ENCODE measurements at places on chromosomes 3 and 15.

GRCh38 chr15:63572749-63573464, 24.3 kb upstream of the FBXL22 start:
- DNase-seq = no peak

- peak; percentile 4 for DNase-seq
These were observed 199.6 kb downstream of the SHOX2 start for GRCh38 chr3:157906627-157907026.

DNA sequence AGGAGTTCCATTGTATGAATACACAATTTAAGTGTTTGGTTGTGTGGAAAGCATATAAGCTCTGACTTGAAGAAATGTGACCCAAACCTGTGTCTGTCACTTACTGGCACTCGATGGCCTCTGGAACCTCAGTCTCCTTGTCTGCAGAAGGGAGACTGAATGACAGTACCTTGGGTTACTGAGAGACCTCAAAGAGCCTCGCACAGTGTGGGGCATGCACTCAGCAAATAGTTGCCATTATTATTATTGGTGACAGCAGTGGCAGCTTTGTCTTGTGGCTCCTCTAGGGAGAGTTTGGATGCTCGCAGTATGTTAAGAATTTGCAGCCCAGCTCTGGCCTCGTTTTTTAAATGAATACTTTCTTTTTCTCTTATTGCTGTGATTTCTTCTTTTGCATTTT, 43.4 kb downstream of the EEFSEC start:
- no peak for DNase-seq

- DNase-seq = no peak
These were observed 9.6 kb upstream of the HDC start for GRCh38 chr15:50275091-50275490.

DNA sequence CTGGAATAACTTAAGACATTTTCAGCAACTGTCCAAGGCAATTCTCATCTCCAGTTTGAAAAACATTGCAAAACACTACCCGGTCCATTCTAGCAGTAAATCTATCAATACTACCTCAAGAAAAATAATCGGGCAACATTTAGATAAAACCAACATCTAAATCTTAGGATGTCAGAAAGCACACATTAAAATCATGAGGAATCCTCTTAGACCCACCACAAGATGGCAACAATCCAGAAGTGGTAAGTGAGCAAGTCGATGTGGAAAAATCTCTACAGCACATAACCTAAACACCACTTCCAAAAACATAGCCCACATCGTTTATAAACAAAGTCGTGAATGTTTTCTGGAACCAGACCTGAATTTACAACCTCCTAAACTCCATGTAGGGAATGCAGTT, 5.7 kb downstream of the PLCH1 start:
- no peak for DNase-seq

- DNase-seq = no peak
These were observed 142.2 kb upstream of the MRPS22 start for GRCh38 chr3:139201446-139202225.

DNA sequence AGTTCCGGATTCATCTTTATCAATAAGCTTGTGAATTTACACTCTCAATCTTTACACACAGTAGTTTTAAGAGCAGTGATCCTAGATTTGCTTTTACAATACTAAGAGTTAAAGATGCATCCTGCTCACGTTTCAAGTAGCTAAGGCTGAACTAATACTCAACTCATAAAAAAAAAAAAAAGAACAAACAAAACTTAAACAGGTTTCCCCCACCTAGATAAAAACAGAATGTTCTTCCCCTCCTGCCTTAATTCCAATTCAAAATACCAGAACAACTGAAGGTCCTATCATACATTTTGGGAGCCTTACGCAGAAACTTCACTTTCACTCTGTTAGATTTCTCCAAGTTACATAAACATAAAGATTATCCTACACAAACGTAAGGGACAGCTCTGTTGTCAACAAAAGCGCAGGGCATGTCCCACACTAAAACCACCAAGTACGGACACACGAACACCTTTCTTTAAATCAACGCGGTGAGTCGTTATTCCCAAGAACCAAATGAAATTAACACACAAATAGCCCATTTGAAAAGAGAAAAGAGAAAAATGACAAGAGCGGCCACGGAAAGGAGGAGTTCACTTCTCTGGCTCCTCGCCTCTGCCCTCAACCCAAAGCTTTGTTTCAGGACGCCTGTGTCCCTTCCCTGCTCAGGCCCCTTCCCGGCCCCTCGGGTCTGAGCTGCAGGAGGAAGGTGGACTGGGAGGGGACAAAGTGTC, 941 bp downstream of the CBLB start:
- peak; percentile 33 for DNase-seq

DNA sequence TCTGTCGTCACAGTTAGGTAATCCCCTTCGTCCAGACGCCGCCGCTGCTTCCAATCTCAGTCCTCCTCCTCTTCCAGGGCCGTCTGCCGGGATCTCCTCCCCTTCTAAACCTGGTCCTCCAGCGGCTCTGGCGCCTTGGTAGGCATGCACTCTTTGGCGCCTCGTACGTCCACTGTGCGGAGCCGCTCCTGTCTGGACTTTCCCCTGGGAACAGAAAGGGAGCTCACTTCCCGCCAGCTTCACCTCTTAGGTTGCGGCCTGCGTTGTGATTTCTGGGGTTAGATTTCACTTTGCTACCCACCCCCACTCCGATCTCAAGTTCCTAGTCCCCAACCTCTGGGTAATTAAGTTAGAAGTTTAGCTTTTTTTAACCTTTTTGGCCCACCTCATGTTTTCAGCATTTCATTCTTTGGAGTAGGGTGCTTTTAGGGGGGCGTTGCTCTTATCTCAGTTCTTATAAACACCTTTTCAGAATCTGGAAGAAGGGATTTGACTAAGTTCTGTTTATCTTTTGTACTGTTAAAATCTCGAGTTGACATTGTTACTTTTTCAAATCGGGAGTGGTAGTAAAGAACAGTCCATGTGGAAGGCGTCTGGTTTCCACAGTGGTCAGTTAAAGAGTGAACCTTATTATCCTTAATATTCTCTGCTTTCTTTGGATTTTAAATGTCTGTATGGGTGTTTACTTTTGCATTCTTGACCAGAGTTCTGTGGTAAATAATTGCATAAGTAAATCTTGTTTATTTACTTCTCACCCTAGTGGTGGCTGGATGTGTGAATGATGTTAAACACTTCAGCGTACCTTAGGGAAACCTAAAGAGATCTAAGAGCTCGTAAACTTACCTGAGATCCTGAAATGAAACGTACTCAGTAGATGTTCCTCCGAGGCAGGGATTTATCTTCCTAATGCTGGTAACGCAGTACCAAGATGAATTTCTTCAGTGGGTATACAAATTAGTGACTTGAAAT, 611 bp downstream of the CTDSPL2 start:
- DNase-seq = peak; percentile 72

DNA sequence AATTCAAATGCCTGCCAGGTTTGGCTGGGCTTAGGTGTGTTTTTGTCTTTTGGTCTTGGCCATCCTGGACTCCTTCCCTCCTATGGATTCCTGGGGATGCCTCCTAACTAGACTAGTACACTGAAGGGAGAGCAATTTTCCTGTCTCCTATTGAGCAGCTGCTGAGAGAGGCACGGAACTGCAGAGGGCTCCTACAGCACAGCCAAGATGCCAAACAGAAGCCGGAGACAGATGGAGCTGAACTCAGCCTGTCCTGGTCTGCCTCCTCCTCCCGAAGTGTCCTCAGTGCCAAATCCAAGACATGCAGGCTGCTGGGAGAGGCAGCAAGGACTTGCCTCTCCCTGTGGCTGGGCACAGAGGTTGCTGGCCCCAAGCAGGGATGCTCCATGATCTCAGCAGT, 256.6 kb upstream of the PROK2 start:
- peak; percentile 44 for DNase-seq

DNA sequence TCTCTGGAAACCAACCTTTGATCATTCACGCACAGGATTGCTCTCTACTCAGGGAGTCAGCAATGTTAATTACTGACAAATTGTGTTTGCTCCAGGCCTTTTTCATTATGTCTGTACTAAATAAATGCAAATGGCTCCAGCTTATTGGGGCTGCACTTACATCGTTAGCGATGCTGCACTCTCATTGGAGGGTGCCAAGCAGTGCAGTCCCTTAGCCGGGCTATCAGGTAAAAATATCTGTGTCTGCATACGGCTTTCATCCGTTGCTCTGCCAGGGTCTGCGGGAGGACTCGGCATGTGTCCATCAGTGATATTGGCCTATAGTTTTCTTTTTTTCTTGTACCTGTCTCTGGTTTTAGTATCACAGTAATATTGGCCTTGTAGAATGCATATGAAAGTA, 471.5 kb upstream of the CADM2 start:
- DNase-seq = no peak

DNA sequence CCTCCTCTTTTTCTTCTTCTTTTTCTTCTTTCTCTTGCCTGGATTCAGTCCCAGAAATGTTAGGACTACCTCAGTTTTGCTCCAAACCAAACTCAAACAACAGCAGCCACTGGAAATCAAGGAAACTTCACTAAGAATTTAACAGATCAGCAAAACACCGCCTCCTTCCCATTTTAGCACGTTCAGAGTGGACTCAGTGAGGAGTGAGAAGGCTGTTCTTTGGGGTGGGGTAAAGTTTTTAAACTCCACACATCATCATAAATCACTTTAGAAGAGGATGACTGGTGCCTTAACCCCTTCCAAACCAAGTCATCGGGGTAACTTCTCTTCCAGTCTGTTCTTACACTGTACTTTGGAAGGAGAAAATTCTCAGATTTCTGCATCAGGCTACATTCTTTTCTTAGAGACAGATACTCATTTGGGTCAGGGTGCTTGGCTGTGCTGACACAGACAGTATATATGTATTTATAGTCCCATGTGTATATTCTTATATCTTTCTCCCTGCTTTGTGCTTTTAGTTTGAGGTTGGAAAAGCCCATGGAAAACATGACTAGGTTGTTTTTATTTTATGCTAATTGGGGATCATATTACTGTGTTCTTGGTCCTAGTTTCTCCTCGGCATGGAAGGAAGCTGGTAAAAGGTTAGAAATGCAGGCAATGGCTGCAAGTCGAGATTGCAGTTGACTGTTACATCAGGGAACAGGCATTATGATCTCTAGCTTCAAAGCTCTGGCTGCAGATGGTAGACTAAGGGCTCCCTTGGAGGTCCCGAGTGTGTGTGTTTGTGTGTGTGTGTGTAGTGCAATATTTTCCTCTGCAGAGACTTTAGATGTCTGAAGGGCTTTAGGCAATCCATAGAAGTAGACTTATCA, at the start of gene CCDC80:
Gene CCDC80 (minus strand): TSS at position 214 of the 872 bp plus-strand sequence. CDS start 1,238 bp downstream, outside the sequence.
- DNase-seq = peak; percentile 95

DNA sequence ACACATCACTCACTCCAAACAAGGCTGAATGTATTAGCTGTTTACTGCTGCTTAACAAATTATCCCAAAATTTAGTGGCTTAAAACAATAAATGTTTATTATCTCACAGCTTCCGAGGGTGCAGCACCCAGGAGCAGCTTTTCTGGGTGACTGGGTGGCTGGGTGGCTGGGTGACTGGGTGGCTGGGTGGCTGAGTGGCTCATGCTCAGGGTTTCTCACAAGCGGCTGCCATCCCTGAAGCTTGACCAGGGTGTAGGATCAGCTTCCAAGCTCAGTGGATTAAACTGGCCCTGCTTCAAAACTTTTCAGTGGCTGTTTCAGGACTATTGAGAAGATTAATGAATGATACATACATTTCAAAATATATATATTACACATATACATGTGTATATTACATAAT, 2.3 kb upstream of the CYP11A1 start:
- DNase-seq = no peak

- peak; percentile 0 for DNase-seq
These were observed 254.5 kb upstream of the SOX2 start for GRCh38 chr3:181457190-181457589.

- no peak for DNase-seq
These were observed 300.8 kb downstream of the ZBTB20 start for GRCh38 chr3:114846252-114846651.

DNA sequence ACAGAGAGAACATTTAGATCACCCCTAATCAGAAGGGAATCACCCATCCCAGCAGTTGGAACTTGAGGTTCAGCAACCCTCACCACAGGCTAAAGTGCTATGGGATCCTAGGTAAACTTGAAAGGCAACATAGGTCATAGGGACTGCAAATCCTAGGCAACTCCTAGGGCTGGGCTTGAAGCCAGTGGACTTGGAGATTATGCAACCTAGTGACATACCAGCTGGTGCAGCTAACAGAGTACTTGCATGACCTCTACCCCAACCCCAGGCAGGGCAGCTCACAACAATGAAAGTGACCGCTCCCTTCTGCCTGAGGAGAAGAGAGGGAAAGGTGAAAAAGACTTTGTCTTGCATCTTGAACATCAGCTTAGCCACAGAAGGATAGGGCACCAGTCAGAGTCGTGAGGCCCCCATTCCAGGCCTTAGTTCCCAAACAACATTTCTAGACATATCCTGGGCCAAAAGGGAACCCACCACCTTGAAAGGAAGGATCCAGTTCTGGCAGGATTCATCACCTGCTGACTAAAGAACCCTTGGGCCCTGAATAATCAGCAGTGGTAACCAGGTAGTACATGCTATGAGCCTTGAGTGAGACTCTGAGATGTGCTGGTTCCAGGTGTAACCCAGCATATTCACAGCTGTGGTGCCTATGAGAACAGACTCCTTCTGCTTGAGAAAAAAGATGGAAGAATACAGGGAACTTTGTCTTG, 37.6 kb upstream of the FBN1 start:
- peak; percentile 95 for DNase-seq

DNA sequence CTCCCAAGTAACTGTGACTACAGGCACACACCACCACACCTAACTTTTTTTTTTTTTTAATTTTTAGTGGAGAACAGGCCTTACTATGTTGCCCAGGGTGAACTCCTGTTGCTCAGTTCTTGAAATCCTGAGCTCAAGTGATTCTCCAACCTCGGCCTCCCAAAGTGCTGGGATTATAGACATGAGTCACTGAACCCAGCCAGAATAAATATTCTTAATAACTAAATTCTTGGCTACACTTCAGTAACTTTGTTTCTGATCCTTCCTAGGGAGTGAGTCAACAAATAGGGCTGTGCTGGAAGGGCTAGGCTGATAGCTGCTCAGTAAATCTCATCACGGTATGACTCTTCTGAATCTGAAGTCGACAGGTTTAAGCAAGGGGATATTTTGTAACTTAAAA, 56.6 kb downstream of the P3H2 start:
- DNase-seq = peak; percentile 83

- peak; percentile 61 for DNase-seq
These were observed 384.5 kb upstream of the IL12A start for GRCh38 chr3:159604151-159604581.

DNA sequence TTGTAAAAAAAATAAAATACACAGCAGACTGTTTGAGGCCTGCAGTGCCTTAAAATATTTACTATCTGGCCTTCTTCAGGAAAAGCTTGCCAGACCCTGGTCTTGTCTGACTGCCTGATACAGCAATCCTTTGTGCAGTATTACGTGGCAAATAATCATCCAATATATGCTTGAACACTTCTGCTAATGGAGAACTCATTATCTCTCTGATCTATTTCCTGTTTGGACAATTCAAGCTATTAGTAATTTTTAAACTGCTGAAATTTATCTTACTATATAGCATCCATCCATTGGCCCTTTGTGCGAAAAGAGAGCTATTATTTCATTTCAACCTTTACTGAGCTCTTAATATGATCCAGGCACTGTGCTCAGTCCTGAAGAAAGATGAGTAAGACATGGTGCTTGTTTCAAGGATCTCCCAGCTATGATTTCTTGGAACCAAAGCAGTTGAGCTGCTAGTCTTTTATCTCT, 15.9 kb downstream of the ATG7 start:
- peak; percentile 50 for DNase-seq

GRCh38 chr3:8873740-8874139, 89.5 kb downstream of the RAD18 start:
- no peak for DNase-seq
